Aorta (tissue), 5 donors: ENCODE measurements at places on chromosomes 6 and 20. TPM values are rescaled to one million over a fixed set of nuclear protein-coding genes. Genes with fewer than 3 reads are reported as not detected.

BPIFB2 gene
- not detected for total RNA-seq

DNA sequence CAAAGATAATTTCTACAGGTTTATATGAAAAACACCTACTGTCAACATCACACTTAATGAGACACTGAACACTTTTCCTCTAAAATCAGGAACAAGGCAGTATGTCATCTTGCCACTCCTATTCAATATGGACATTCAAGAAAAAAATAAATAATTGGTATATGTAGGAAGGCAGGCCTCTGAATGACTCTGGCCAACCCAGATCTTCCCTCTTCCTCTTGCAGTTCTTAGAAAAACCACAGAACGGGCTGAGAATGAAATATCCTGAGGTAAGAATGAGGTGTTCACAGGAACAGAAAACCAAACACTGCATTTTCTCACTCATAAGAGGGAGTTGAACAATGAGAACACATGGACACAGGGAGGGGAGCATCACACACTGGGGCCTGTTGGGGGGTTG, 1207.2 kb upstream of the CITED2 start:
- no peak for DNase-seq

FAM217A gene
- not detected for total RNA-seq

SLC22A3 gene
- 48.4 TPM for total RNA-seq

RIPPLY2 gene
- not detected for total RNA-seq

GRCh38 chr6:31270788-31271640, 878 bp downstream of the HLA-C start:
- DNase-seq, result peak; percentile 85

- DNase-seq, result no peak
These were observed 8.7 kb downstream of the PLAGL1 start for GRCh38 chr6:143999406-143999805.

ADGRF5 gene
- total RNA-seq, result 34.6 TPM

DNA sequence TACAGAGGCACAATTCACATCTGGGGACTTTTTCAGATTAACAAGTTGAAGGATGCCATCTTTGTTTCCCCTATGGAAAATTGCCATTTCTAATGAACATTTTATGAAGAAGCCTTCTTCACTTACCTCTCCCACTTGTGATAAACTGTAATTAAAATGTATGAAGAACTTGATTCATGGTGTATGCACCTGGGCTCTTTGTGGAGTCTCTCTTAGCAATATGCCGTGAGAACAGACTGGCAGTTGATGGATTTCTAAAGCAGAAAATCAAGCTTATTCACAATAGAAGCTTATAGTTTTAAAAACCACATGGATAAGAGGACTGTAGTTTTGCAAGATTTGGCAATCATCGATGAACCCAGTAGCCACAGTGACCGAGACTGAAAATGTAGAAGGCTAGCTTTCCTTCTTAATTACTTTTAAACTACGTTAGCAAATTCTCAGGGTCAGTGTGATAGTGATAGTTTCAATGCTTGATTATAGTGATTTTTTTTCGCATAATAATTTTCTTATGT, 270.6 kb downstream of the PRL start:
- DNase-seq, result no peak

C20orf204 gene
- 2.8 TPM for total RNA-seq

- DNase-seq, result no peak
These were observed 75.8 kb downstream of the CNKSR3 start for GRCh38 chr6:154434662-154435061.

DNA sequence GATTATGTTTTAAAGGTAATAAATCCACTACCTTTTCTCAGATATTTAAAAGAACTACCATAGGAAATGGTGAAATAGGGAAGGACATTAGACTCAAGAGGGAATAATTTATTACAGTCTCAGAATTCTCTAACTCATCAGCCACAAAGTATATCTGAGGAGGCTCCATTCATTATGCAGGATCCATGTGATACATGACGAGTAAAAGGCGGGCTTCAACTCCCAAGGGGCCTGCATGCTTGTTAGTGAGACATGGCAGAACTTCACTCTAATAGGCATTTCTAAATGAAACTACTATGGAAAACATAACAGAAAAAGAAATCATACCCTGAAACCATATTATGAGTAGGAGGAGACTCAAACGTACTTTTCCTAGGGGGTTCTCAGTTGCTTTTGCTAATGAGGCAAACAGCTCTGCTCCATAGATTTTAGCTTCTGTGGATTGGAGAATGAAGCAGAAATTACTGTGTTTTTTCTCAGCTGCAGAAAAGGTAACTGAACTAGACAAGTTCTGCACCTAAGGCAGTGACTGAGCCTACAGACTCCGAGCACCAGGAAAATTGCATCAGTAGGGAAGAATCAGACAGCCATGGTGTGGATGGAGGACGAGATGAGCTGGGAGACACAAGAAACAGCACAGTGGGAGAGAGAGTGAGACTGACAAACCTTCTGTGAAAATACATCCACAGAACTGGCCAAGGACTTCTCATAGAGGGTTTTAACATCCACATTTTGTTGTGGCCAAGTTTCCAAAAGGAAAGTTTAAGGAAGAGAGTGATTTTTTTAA, 254.6 kb upstream of the PRDM1 start:
- no peak for DNase-seq

HSF2 gene
- 13.9 TPM for total RNA-seq

GRCh38 chr6:90413396-90413795, 116.8 kb upstream of the BACH2 start:
- no peak for DNase-seq

DNA sequence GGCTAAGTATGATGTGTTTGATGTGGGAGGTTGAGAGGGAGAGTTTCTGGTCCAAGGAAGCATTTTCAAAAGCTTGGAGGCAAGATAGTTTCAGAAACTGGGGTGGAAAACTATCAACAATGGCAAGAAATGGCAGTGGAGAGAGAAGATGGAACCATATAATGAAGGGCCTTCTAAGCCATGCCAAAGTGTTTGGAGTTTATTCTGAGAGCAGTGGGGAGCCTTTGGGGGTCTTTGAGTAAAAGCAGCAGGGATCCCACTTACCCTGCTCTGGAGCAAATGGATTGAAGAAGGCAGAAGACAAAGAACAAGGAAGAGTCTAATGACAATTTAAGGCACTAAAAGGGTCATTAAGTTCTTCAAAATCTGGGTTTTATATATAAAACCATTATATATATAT, 538.9 kb downstream of the UTRN start:
- no peak for DNase-seq

GRCh38 chr6:116405138-116405537, 34.4 kb downstream of the DSE start:
- no peak for DNase-seq

DNA sequence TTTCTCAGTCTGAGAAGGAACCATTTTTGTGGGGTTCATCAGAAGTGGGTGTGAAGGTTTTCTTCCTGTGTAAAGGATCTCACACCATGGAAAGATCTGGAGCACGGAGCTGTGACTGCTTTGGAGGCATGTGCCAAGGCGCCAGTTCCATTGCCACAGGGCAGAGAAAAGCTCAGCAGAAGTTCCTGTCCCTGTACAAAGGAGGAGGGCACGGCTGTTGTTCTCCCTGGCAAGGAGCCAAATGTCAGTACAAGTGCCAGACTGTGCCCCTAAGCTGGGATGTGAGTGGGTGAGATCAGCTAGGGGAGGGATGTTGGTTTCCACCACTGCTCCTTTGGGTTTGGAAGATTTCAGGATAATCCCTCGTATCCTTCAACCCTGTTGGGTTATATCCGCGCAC, 117.3 kb downstream of the CRYBG1 start:
- DNase-seq, result no peak

- DNase-seq, result no peak
These were observed 4.4 kb upstream of the STX16 start for GRCh38 chr20:58646703-58647102.

DNA sequence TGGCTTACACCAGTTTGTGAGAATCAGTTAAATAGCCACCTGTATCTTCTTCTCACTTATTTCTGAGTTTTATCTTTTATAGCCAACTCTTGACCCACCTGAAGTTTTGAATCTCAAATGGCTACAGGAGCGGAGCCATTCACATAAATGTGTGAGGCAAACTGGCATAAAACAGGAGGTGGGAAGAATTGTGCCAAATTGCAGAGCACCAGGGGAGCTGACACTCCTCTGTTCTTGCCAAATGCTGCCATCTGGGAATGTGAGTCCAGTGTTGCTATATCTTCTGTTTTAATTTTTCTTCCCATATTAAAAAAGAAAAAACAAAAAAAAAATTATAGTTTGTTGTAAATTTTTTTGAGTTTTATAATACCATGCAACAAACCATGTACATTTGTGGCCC, 17.0 kb upstream of the RNF146 start:
- no peak for DNase-seq

DNA sequence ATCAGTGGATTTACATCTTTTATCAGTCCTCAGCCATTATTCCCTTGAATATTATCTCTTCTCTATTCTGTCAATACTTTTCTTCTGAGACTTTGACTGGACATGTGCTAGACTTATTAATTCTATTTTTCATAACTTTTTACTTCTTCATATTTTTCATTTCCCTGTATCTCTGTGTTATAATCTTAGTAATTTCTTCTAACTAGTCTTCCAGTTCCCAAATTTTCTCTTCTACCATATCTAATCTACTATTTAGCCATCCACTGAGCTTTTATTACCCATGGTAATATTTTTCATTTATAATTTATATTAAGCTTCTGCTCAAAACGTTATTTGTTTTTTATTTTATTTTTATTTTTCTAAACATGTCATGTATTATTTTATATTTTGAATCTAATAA, 13.1 kb upstream of the FNDC1 start:
- no peak for DNase-seq

DNA sequence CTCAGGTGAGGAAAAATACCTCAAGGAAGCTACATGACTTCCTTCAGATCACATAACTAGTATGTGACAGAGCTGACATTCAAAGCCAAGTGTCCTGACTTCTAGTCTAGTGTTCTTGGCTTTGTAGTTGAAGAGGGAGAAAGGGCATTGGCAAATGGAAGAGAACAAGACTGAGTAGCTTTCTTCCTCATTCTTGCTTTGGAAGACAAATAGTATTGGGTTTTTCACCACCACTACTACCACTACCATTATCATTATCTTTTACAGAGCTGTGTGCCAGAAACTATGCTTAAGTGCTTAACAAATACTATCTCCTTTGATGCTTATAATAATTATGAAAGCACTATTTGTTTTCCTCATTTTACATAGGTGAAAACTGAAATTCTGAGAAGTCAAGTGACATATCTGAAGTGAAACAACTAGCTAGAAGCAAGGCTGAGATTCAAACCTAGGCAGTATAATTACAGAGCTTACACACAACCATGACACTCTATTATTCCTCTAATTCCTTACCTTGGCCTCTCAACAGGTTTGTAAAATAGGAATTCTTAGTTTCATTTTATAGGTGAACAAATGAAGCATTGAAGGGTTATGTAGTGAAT, 6.8 kb downstream of the ACSS2 start:
- no peak for DNase-seq

DNA sequence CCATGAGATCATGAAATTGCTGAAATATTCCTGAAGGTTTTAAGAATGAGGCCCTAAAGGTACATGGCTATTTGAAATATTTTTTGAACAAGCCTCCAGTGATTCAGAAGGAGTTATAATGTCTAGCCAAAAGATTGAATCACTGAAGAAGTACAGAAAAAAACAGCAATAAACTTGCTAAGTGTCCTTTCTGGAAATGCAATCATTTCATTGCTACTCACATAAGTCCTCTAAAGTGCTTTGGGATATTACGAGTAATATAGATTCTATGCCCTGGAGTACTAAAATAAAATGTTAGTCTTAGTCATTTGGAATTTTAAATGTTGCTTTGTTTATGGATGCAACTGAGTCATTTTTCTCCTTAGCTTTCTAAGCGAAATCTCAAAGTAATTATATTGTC, 32.7 kb downstream of the CENPW start:
- DNase-seq, result no peak

PGC gene
- 0.33 TPM for total RNA-seq

GRCh38 chr20:45392733-45393132, 14.6 kb upstream of the TP53TG5 start:
- DNase-seq, result no peak

DNA sequence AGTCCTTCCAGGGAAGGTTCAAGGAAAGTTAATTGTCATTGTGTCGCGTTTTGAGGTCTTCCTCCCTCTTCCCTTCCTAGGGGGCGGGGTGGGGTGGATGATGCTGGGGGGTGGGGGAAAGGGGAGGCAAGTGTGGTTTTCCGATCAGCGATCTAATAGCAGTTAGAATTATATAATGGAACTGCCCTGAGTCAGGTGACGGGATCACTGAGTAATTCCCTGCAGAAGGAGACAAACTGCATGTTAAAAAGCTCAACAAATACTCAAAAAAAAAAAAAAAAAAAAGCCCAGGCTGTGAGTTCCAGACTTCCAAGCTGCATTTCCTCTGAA, 240.4 kb downstream of the PHACTR1 start:
- DNase-seq, result no peak

DNA sequence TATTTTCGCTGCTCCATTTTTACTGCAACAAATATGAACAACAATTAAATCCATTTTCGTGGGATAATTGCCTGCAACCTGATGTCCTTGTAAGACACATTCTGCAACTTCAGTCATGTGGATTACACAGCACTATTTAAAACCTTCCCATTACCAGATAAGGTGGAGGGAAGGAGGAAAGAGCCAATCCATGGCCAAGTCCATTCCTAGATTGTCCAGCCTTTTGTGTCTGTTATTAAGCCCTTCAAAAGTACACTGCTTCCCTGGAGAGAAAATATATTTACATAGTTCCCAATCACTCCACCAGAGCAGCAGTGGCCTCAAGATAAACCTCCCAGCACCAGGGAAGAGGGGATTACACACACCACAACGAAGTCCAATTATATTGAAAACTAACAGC, 347.9 kb downstream of the CDH26 start:
- DNase-seq, result no peak

GRCh38 chr6:14876778-14877613, 368.9 kb upstream of the JARID2 start:
- no peak for DNase-seq

- no peak for DNase-seq
These were observed 30.8 kb downstream of the DUSP22 start for GRCh38 chr6:322940-323729.

RIMS1 gene
- total RNA-seq, result 5.7 TPM

- DNase-seq, result no peak
These were observed 242.2 kb downstream of the FOXC1 start for GRCh38 chr6:1851681-1852456.

DNA sequence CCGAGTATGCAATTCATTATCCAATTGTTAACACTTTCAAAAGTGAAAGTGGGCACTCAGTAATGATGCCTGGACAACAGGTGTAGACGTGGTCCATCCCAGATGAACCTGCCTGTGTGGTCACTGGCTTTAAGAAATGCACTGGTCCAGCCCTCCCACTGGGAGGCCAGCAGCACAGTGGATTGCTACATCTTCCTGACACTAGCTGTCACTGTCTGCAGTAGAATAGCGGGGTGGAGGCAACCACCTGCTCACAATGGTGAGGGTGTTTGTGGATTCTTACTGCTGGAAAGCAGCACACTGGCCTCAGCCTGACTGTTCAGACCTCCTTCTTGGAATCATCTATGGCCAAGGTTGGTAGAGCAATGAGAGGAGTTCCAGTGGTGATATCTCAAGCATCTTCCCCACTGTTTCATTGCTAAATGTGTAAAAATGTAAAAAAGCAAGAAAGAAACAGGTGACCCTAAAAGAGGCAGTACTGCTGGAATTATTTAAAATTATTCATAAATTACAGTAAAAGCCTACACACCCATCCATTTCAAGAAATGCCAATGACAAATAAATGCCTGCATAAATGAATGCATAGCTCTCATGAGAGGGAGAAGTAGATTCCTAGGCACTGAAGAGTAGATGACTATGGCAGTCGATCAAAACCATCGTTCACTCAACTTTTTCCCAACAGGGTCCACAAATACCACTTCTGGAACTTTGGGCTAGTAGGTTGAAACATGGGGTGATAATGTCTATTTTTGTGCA, 228.0 kb upstream of the PLN start:
- no peak for DNase-seq

SIRPB1 gene
- 1.8 TPM for total RNA-seq
